ENCODE measurements at places on chromosomes 12 and 14.

DNA sequence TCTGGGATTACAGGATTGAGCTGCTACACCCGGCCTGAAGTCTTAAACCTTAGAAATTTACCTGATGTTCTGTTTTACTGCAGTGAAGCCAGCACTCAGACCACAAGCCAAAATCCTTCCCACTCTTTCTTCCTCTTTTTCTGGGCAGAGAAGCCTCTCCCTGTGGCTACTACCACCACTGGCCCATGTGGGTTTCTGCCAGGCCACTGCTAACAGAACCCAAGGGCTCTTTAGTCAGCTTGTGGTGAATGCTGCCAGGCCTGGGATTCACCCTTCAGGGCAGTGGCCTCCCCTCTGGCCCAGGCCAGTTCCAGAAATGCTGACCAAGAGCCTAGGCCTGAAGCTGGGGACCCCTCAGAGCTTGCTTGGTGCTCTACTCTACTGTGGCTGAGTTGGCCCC is 35.3 kb downstream of the GAS2L3 start:
- H3K36me3 ChIP-seq = no peaks in the 10 kb centered on the region
- no peak overlapping the region for H3K27ac ChIP-seq
- no peak overlapping the region for H3K4me3 ChIP-seq
- H3K27me3 ChIP-seq = no peaks in the 10 kb centered on the region

- peaks cover 91% of the 10 kb centered on the region for H3K4me1 ChIP-seq
- H3K36me3 ChIP-seq = peaks cover 2% of the 10 kb centered on the region
- H3K27me3 ChIP-seq = no peaks in the 10 kb centered on the region
- H3K4me3 ChIP-seq = peak overlapping the region; percentile 35
Observed at GRCh38 chr14:91898372-91898771, 31.0 kb upstream of the TC2N start.

DNA sequence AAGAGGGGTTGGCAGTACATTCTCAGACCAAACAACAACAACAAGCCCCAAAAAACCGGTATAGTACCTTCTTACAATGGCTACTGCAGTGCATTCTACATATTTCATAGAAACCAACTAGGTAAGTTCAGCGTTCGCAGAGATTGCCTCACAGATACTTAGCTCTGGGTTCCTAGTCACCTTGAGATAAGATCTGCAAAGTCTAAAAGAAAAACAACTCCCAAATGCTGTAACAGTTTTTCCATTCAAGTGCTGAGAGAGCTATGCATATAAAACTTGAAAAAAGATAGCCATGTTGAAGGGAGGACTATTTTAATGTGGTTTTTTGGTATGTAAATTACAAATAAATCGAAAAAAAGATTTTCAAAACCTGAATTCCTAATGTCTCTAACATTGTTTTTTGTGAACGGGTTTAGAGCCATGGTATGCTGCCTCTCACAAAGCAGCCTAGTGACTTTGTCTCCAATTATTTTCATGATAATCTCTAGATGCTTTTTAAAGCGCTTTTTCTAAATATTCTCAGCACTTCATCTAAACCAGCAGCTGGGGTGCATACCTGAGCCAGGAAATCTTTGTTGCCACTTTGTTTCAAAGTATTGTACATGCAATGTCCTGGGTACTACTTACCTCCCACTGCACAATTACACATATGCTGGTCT is 56.6 kb upstream of the CRACR2A start:
- no peak overlapping the region for H3K27ac ChIP-seq
- H3K36me3 ChIP-seq = no peaks in the 10 kb centered on the region
- H3K27me3 ChIP-seq = no peaks in the 10 kb centered on the region
- no peaks in the 10 kb centered on the region for H3K4me1 ChIP-seq

- H3K36me3 ChIP-seq = no peaks in the 10 kb centered on the region
- H3K27ac ChIP-seq = no peak overlapping the region
- H3K27me3 ChIP-seq = no peaks in the 10 kb centered on the region
- no peak overlapping the region for H3K4me3 ChIP-seq
Observed at GRCh38 chr12:18696971-18697602, 40.7 kb downstream of the PLCZ1 start.

GRCh38 chr12:128018067-128018466 is 248.9 kb upstream of the TMEM132C start:
- H3K27me3 ChIP-seq = no peaks in the 10 kb centered on the region
- no peak overlapping the region for H3K4me3 ChIP-seq
- no peaks in the 10 kb centered on the region for H3K36me3 ChIP-seq
- H3K27ac ChIP-seq = no peak overlapping the region
- no peak for DNase-seq

GRCh38 chr14:94582199-94582750 is 1.0 kb downstream of the SERPINA5 start:
- no peaks in the 10 kb centered on the region for H3K4me1 ChIP-seq
- no peaks in the 10 kb centered on the region for H3K27me3 ChIP-seq
- H3K4me3 ChIP-seq = no peak overlapping the region
- no peak for DNase-seq

GRCh38 chr12:92342574-92342973 is 196.9 kb upstream of the BTG1 start:
- no peak overlapping the region for H3K4me3 ChIP-seq
- DNase-seq = no peak
- H3K4me1 ChIP-seq = no peaks in the 10 kb centered on the region

DNA sequence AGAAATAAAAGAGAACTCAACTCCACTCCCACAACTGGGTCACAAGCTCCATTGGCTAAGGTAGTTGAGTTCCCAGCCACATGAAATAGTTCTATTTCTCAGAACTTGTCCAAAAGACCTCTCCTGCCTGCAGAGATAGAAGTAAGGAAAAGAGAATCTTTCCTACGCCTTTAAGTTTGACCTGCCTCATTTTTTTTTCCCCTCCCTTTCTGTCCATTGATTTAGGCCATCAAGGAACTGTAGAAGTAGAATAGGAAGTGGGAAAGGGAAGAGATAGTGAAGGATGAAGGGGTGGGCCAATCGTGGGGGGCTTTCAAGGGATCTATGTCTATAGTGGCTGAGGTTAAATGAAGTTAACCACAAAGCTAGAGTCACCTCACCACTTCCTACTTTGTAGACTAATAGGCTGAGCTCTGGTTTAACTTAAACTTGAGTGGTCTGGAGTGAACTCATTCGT is 13.9 kb upstream of the NUDT4 start:
- H3K27ac ChIP-seq = no peak overlapping the region
- no peak overlapping the region for H3K4me3 ChIP-seq

DNA sequence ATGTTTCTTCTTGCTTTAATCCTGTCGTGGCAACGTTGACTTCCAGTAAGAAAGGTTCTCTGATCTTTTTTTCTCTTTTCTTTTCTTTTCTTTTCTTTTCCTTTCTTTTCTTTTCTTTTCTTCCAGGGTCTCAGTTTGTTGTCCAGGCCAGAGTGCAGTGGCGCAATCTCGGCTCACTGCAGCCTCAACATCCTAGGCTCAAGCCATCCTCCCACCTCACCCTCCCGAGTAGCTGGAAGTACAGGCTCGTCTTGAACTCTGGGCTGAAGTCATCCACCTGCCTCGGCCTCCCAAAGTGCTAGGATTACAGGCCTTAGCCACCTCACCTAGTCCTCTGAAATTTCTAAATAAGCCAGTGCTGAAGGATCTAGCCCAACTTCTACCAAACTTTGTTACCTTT is 1.3 kb upstream of the MAP3K9 start:
- H3K27ac ChIP-seq = no peak overlapping the region
- no peak for DNase-seq
- H3K4me3 ChIP-seq = no peak overlapping the region
- H3K36me3 ChIP-seq = no peaks in the 10 kb centered on the region
- peaks cover 11% of the 10 kb centered on the region for H3K27me3 ChIP-seq
- H3K4me1 ChIP-seq = no peaks in the 10 kb centered on the region

DNA sequence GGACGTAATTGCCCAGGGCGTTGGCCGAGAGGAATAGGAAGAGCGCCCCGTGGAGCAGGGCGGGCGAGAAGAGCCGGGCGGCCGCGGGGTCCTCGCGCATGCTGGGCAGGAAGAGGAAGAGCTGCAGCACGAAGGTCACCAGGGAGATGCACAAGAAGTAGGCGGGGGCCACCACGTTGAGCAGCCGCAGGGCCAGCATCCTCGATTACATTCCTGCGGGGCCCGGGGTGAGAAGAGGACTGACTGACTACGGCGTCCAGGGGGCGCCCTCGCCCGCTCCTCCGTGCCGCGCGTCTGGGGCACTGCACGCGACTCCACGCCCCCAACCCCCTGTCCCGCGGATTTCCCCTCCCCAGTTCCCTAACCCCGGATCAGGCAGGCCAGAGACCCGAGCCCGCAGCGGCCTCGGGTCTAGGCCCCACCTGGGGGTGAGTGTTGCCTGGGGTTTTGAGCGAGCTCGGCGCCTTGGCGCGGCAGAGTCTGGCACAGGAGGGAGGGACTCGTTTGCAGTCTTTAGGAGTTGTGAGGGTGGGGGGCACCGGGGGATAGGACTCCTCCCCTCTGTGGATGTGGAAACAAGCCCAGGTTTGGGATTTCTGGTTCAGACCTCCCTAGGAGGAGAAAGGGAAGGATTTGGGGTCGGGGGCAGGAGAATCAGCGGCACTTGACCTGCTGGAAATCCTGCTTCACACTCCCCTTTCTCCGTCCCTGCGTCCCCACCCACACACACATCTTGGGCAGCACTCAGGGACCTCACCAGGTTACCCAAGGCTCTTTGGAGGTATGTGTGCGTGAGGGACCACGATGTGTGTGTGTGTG is 1.8 kb downstream of the ZDHHC22 start:
- peaks cover 28% of the 10 kb centered on the region for H3K4me1 ChIP-seq
- H3K36me3 ChIP-seq = no peaks in the 10 kb centered on the region
- peaks cover 16% of the 10 kb centered on the region for H3K27me3 ChIP-seq
- no peak overlapping the region for H3K4me3 ChIP-seq
- DNase-seq = no peak

DNA sequence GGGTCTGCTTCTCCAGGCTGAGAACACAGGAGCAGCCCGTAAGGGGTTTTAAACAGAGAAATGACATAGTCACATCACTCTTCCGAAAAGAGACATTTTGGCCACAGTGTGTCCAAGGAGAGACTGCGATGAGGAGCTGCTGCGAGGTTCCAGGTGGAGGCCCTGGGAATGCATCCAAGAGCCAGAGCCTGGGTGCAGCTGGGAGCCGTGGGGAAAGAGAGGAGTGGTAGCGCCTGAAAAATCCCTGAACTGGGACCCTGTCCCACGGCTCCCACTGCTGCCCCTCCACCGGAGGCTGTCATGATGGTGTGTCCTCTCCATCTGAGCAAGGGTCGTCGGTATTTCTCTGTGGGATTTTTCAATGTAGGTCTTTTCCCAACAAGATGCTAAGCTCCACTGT is 146.9 kb downstream of the BCL11B start:
- no peak overlapping the region for H3K4me3 ChIP-seq
- H3K27ac ChIP-seq = no peak overlapping the region
- H3K27me3 ChIP-seq = no peaks in the 10 kb centered on the region
- DNase-seq = no peak

GRCh38 chr12:32801269-32801980 is 45.7 kb upstream of the YARS2 start:
- H3K4me3 ChIP-seq = no peak overlapping the region
- no peak for DNase-seq
- H3K27ac ChIP-seq = no peak overlapping the region
- H3K4me1 ChIP-seq = no peaks in the 10 kb centered on the region
- H3K27me3 ChIP-seq = no peaks in the 10 kb centered on the region

DNA sequence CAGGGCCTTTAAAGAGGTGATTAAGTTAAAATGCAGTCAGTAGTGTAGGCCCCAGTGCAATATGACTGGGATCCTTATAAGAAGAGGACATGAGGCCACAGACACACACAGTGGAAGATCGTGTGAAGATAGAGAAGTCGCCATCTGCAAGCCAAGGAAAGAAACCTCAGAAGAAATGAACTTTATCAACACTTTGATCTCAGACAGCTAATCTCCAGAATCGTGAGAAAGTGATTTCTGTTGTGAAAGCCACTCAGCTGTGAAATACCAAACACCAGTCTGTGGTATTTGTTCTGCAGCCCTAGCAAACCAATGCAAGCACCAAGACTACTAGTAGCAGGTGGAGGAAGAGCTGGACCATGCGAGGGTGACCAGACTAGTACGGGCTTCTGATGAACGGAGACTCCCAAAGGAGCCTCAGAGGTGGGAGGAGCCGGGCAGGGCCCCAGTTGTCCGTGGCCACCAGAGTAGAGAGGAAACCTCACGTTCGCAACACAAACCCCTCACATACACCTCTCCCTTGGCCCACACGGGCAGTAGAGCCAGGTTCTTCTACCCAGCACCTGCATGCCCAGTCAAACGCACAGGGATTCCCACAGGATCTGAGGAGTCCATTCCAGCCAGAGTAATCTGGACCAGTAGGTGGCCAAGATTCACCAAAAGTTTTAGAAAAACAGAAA is 243.0 kb downstream of the TTC8 start:
- no peaks in the 10 kb centered on the region for H3K27me3 ChIP-seq
- no peak overlapping the region for H3K27ac ChIP-seq
- H3K4me3 ChIP-seq = no peak overlapping the region
- DNase-seq = no peak

GRCh38 chr12:127381681-127382080 is 885.3 kb upstream of the TMEM132C start:
- H3K4me3 ChIP-seq = no peak overlapping the region
- H3K4me1 ChIP-seq = peaks cover 9% of the 10 kb centered on the region
- no peaks in the 10 kb centered on the region for H3K36me3 ChIP-seq
- no peak for DNase-seq
- no peaks in the 10 kb centered on the region for H3K27me3 ChIP-seq
- no peak overlapping the region for H3K27ac ChIP-seq

GRCh38 chr14:65704437-65704836 is 291.9 kb downstream of the FUT8 start:
- DNase-seq = no peak
- no peaks in the 10 kb centered on the region for H3K27me3 ChIP-seq
- H3K36me3 ChIP-seq = no peaks in the 10 kb centered on the region
- no peak overlapping the region for H3K4me3 ChIP-seq

- DNase-seq = no peak
- peaks cover 10% of the 10 kb centered on the region for H3K4me1 ChIP-seq
- peak overlapping the region; percentile 81 for H3K4me3 ChIP-seq
- H3K27ac ChIP-seq = peak overlapping the region; percentile 76
- H3K36me3 ChIP-seq = peaks cover 18% of the 10 kb centered on the region
- H3K27me3 ChIP-seq = no peaks in the 10 kb centered on the region
Observed at GRCh38 chr12:6724409-6724797, 557 bp downstream of the COPS7A start.

- H3K27me3 ChIP-seq = no peaks in the 10 kb centered on the region
- peaks cover 10% of the 10 kb centered on the region for H3K4me1 ChIP-seq
- H3K4me3 ChIP-seq = no peak overlapping the region
- H3K27ac ChIP-seq = no peak overlapping the region
- DNase-seq = no peak
Observed at GRCh38 chr12:54160769-54161480, 27.9 kb downstream of the SMUG1 start.

- H3K4me3 ChIP-seq = no peak overlapping the region
- H3K27me3 ChIP-seq = no peaks in the 10 kb centered on the region
- H3K27ac ChIP-seq = no peak overlapping the region
- DNase-seq = peak; percentile 41
- no peaks in the 10 kb centered on the region for H3K36me3 ChIP-seq
Observed at GRCh38 chr12:114508529-114509129, 102.7 kb upstream of the TBX5 start.

DNA sequence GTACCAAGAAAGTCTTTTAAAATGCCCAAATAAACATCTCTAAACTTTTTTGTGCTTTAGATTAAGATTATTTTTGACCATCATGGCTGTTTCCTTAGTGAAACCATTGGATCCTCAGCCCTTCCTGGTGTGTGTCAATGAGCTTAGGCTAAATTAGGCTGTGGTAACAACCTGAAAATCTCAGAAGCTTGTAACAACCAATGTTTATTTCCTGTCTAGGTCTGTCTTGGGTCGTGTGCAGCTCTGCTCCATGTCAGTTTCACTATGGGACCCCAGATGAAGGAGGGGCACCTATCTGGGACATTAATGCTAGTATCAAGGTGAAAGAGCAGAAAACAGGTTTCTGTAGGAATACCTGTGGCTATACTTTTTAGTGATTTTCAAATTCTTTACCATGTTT is 49.9 kb downstream of the KCNMB4 start:
- no peaks in the 10 kb centered on the region for H3K4me1 ChIP-seq
- no peaks in the 10 kb centered on the region for H3K36me3 ChIP-seq
- no peak for DNase-seq
- H3K27me3 ChIP-seq = no peaks in the 10 kb centered on the region
- H3K4me3 ChIP-seq = no peak overlapping the region
- H3K27ac ChIP-seq = no peak overlapping the region
